ENCODE measurements at places on chromosomes 13 and 19.

DNA sequence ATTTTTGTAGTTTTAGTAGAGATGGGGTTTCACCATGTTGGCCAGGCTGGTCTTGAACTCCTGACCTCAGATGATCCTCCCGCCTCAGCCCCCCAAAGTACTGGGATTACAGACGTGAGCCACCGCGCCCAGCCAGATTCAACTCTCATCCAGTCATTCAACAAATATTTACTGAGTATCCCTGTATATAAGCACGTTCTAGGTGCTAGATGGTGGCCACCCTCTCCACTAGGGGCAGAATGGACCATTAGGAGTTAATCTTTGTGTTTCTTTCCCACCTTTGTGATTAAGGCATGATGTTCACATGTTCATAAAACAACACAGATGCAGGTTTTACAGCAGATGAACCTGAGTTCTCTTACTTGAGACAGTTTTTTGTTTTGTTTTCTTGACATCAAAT is 7.3 kb downstream of the SHKBP1 start:
- no peak for DNase-seq

DNA sequence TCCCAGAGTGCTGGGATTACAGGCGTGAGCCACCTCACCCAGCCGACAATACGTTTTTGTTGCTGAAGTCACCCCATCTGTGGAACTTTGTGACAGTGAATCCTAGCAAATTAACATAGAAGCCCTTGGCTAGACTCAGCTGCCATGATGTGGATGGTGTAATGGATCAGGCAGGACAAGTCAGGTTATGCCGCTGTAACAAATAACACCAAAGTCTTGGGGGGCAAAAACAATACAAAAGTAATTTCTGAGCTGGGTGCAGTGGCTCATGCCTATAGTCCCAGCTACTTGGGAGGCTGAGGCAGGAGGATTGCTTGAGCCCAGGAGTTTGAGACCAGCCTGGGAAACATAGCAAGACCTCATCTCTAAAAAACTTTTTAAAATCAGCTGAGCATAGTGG is 29.3 kb downstream of the PNPLA6 start:
- DNase-seq: no peak

GRCh38 chr19:7969555-7969939 is 26.1 kb upstream of the TIMM44 start:
- no peak for DNase-seq

DNA sequence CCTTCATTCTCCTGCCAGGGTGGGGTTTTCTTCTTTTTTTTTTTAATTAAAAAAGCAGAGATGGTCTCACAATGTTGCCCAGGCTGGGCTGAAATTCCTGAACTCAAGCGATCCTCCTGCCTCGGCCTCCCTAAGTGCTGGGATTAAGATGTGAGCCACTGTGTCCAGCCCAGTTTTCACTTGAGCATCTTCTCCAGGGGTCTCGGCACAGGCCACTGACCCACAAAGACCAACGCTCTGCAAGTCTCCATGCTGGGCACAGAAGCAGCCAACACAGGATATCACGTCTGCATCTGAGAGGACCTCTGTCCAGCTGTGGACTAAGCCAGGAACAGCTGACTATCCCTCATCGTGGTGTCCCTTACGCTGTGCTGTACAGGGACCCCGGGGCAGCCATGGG is 9.5 kb upstream of the TMEM86B start:
- DNase-seq: no peak

DNA sequence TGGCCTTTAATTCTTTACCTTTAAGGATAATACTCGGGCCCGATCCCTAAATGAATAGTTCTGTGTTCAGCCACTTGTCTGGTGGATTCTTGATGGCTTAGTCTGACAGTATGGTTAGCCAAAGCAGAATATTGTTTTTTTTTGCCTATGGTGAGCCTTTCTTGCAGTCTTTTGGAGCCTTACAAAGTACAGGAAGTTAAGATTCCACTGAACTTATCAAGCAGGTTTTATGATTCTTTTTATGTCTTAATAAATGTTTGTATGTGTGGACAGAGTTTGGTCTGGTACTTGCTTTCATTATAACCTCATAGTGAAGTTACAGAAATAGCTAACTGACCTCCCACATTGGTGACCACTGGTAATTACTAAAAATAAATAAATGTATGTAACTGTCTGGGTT is 17.1 kb downstream of the PCCA start:
- DNase-seq: no peak

DNA sequence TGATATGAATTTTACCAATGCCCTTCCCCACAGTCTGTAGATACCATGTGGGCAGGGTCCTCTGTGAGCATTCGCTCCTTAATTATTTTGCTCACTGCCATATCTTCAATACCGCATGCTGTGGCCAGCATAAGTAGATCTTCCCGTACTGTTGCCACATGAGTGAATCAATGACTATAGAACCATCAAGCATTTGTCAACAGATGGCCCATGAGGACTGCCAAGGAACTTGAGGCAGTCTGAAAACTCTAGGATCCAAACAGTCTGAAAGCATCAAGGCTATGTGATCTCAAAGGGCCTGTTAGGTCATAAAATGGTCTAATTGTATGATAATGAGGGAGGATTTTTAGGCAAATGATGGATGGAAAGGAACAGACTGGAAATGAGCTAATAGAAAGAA is 27.4 kb upstream of the GPR12 start:
- DNase-seq: no peak

DNA sequence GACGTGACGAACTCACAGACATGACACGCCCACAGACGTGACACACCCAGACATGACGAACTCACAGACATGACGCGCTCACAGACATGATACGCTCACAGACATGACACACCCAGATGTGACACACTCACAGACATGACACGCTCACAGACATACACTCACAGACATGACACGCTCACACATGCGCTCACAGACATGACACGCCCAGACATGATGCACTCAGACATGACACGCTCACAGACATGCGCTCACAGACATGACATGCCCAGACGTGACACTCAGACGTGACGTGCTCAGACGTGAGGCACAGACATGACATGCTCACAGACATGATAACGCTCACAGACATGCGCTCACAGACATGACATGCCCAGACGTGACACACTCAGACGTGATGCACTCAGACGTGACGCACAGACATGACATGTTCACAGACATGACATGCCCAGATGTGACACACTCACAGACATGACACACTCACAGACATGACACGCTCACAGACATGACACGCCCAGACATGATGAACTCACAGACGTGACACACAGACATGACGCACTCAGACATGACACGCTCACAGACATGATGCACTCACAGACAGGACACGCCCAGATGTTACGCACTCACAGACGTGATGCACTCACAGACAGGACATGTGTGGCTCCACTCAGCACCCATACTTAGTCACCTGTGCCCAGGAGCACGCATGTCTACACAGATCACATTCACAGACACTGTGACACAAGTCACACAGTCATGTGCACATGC is 8.1 kb downstream of the ERFL start:
- no peak for DNase-seq

GRCh38 chr19:1401138-1401888 is at the start of gene GAMT:
GAMT (minus strand) TSS chr19:1401542; CDS start chr19:1401476, 66 bp downstream.
- DNase-seq: peak; percentile 78

DNA sequence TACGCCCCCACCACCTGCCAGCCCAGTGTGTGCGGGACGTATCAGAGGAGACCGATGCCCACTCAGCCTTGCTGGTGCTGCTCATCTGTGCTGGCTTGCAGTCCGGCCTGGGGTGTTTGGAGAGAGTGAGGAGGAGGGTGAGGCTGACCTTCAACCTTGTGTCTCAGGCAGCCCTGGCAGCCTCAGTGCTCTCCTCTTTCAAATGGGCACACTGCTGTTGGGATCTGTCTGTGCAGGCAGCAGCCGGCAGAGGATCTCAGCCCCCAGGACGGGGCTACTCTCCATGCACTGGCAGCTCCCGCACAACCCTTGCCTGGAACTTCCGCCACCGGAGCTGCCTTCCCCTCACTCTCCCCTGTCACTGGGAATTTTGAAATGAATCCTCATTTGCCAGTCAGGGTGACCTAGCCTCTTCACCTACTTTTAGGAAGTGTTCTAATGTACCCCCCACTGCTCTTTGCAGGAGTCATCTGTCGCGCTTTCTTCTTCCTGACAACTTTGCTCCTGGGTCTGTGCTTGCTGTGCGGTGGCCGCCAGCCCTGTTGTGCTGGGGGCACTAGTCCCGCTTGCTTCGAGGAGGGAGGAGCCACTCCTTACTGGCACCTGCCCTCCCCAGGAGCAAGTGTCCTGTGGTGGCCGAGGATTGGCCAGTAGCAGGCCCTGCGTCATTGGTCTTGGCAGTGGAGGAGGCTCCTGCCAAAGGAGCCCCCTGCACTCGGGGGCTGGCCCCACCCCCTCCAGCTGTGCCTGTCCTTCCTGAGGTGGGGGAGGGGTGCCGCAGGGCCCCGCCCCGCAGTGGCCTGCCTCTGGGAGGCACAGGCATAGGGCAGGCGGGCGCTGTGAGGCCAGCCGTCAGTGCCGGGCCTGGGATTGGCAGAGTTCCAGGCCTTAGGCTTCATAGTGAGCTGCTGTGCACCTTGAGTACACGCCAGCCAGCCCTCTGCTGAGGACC is 53.4 kb downstream of the TSSK6 start:
- DNase-seq: peak; percentile 52

DNA sequence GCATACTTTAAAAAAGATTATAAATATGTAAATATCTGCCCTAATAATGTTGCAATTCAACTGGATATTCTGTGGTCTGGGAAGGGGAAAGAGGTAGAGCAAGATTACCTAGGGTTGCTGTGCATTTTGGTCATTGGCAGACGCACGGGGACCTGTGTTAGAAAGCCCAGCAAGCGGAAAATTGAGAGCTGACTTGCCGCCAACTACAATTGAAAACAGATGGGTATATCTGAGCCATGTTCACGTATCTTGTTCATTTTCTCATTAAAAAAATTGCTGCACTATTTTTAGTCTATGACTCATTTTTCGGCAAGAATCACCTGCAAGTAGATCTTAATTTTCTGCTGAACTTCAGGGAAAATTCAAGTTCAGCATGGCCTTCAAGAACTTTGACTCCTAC is 308.5 kb upstream of the TMTC4 start:
- no peak for DNase-seq

GRCh38 chr19:46732172-46732938 is 13.5 kb upstream of the FKRP start:
- no peak for DNase-seq

DNA sequence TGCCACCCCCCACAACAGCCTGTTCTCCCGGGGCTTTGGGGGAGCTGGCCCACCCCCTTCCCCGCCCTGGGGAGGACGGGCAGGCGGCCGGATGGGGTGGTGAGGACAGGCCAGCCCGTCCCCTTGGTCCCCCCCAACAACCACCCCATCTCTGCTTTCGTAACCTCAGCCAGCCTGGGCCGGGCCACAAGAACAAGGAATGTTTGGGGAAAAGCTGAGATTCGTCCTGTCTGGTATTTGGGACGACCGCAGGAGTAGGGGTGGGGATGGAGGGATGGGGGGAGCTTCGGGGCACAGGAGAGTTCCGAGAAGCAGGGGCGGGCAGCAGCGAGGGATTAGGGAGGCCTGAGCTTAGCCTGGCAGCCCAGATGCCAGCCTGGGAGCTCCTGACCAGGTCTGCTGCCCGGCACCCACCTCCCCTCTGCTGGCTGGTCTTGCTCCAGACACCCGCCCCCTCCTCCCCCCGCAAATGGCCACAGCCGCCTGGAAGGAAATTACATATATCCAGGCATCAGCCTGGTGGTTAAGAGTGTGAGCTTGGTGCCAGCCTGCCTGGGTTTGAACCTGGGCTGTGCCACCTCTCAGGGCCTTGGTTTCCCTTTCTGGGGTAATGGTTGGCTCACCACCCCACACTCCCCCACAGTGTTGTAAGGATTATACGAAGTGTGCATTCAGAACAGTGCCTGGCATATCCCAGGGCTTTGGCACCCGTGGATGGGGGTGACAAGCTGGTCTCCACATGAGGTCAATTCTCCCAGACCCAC is at the start of gene PODNL1:
Gene PODNL1 (minus strand): TSS at position 117 of the 764 bp plus-strand sequence. CDS start 236 bp downstream, outside the sequence.
- peak; percentile 92 for DNase-seq
